MCF 10A (cell line): ENCODE measurements at places on chromosomes 2 and 18. TPM values are rescaled to one million over a fixed set of nuclear protein-coding genes. Genes with fewer than 3 reads are reported as not detected.

- H3K4me3 ChIP-seq: no peak overlapping the region
- DNase-seq: no peak
- peaks cover 14% of the 10 kb centered on the region for H3K4me1 ChIP-seq
Observed at GRCh38 chr2:9762164-9762563, 81.1 kb upstream of the TAF1B start.

DNA sequence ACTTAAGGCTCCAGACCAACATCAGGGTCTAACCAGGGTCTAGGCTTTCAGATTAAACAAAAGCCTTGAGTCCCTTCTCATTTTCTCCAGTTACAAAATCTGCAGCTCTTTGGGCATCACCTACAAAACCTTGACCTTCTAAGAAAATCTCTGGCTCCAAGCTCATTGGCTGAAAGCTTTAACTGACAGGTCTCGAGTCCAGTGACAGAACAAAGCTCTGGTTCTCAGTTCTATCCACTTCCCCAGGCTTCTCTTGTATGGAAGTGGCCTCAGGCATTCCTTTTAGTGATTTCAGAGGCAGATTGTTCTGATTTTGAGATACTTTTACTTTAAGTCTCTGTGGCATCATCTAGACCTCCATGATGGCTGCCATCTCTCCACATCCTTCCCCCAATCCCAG, 11.3 kb downstream of the SIX2 start:
- H3K4me3 ChIP-seq: no peak overlapping the region
- no peak overlapping the region for H3K27ac ChIP-seq
- DNase-seq: no peak
- no peaks in the 10 kb centered on the region for H3K36me3 ChIP-seq
- H3K27me3 ChIP-seq: peaks cover 63% of the 10 kb centered on the region

GRCh38 chr2:51511002-51511401, 479.1 kb upstream of the NRXN1 start:
- H3K36me3 ChIP-seq: peaks cover 4% of the 10 kb centered on the region
- no peaks in the 10 kb centered on the region for H3K4me1 ChIP-seq
- no peak overlapping the region for H3K27ac ChIP-seq
- DNase-seq: no peak

DNA sequence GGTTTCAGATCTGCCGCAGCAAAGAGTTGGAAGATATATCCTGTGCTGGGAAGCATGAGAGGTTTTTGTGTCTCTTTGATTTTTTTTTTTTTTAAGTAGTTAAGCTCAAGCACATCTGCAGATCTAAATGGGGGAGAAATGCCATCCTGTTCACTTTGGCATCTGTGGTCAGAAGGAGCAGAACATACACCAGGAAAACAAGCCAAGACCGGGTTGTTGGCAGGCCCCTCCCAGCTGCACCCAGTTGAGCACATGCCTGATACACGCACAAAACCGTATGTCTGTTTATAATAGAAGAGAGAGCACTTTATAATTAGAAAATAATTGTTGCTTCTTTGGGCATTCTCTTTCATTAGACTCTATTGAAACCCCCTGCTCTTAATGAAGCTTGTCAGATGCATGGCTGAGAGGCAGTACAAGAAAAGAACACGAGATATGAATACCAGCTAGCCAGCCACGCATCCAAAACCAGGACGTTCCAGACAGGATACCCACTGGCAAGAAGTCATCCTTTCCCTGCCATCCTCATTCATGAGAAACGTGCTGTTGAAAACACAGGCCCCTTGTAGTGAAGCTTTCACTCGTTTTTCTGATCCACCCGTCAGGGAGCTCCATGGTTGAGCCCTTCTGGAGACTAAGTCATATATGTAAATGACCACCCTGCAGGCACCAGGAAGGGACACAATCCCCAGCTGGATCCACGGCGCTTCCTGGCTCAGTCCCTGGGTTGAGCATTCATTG, 152.2 kb downstream of the ALPK2 start:
- H3K4me1 ChIP-seq: peaks cover 23% of the 10 kb centered on the region
- H3K27me3 ChIP-seq: no peaks in the 10 kb centered on the region
- no peak overlapping the region for H3K27ac ChIP-seq
- no peak for DNase-seq

- DNase-seq: peak; percentile 53
- H3K4me1 ChIP-seq: peaks cover 26% of the 10 kb centered on the region
- no peaks in the 10 kb centered on the region for H3K27me3 ChIP-seq
- peak overlapping the region; percentile 98 for H3K27ac ChIP-seq
- H3K4me3 ChIP-seq: peak overlapping the region; percentile 76
Observed at GRCh38 chr18:62715759-62716615, 646 bp downstream of the PHLPP1 start.

DNA sequence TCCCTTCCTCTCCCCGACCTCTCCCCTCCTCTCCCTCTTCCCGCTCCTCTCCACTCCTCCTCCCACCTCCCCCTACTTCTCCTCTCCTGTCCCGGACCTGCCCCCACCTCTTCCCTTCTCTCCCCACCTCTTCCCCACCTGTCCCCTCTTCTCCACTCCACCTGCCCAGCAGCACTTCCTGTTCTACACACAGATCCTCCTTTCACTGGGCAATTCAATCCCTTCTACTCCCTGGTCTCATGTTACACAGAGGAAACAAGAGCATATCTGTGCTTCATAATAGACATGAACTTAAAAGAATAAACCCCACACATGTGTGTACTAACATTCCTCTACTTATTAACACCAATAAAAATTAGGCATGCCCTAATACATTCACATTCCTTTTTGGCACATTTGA, 34.8 kb downstream of the TIMM21 start:
- no peak overlapping the region for H3K4me3 ChIP-seq
- no peak overlapping the region for H3K27ac ChIP-seq
- H3K36me3 ChIP-seq: no peaks in the 10 kb centered on the region
- no peak for DNase-seq
- peaks cover 23% of the 10 kb centered on the region for H3K27me3 ChIP-seq

GRCh38 chr2:15042801-15043217, 410.3 kb downstream of the LRATD1 start:
- peaks cover 4% of the 10 kb centered on the region for H3K36me3 ChIP-seq
- H3K27me3 ChIP-seq: no peaks in the 10 kb centered on the region
- DNase-seq: peak; percentile 89

DNA sequence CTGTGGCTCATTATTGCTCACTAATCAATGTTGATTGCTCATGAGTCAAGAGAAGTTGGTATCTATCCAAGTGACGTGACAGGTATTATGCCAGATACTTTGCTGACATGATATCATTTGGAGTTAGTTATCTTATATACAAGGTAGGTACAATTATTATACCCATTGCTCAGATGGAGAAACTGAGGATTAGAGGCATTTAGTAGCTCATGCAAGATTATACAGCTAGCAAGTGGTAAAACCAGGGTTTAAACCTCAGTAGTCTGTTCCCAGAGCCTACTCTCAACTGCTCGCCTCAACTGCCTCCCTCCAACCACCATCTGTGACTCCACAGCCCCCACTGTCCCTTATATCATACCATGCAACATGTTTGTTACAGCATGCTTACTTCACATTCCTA, 6.1 kb downstream of the FIGLA start:
- H3K4me3 ChIP-seq: no peak overlapping the region
- no peak for DNase-seq
- H3K36me3 ChIP-seq: no peaks in the 10 kb centered on the region
- H3K27ac ChIP-seq: no peak overlapping the region

DNA sequence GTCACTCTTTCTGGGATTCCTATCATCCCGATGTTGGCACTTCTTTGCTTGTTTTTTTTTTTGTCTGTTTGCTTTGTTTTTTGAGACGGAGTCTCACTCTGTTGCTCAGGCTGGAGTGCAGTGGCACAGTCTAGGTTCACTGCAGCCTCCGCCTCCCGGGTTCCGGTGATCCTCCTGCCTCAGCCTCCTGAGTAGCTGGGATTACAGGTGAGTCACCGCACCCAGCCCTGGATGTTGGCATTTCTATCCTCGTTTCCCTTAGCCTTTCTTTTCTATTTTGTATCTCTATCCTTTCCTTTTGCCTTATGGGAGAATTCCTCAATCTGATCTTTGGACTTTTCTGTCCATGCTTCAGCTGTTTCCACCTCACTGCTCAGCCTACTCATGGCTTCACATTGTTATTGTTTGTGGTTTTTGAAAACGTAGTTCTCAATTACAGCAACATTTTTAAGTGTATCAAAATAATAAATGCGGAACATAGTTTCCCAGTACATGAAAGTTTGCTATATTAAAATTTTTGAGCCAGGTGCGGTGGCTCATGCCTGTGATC, 62.1 kb upstream of the ZNF516 start:
- peaks cover 27% of the 10 kb centered on the region for H3K4me1 ChIP-seq
- no peak overlapping the region for H3K4me3 ChIP-seq
- no peaks in the 10 kb centered on the region for H3K27me3 ChIP-seq
- H3K36me3 ChIP-seq: no peaks in the 10 kb centered on the region
- no peak for DNase-seq

- H3K4me3 ChIP-seq: peak overlapping the region; percentile 32
- H3K4me1 ChIP-seq: peaks cover 17% of the 10 kb centered on the region
- H3K27me3 ChIP-seq: no peaks in the 10 kb centered on the region
Observed at GRCh38 chr2:15170070-15170775, 390.9 kb downstream of the NBAS start.

GRCh38 chr2:159936471-159936870, 125.9 kb downstream of the PLA2R1 start:
- peaks cover 5% of the 10 kb centered on the region for H3K36me3 ChIP-seq
- H3K4me1 ChIP-seq: no peaks in the 10 kb centered on the region
- no peak overlapping the region for H3K4me3 ChIP-seq
- no peak overlapping the region for H3K27ac ChIP-seq

DNA sequence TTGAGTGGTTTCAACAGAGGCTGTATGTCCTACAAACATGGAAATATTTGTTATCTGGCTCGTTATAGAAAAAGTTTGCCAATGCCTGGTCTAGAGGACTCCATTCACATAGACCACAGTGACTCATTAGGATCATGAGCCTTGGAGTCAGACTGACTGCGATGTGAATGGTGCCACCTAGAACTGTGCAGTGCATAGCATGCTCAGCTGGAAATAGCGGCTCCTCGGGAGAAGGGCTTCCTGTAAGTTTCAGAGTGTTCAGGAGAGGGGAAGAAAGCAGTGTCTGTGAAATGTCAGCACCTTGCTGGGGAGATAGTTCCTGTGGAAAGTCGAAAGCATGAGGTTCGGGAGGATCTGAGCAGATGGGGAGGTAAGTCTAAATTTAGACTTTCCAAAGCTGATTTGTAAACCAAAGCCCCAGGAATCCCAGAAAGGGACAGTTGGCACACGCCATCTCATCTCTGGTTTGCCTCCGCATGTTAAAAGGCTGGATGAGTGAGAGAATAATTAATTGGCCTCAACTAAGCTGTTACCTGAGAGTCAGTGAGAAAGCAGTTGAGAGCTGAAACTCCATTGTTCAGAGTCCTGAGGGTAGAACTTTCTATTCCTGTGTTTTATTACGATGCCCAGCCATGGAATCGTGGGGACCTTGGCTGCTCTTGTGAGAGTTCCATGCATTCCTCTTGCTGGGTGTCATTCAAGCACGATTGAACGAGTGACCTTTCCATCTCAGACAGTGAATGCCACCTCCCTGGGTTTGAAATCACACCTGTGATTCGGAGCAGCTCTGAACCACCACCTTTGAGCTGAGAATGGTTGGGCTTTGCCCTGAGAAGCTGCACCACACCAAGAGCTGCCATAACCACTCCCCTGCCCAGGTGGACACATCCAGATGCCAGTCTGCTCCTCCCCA, 99.5 kb downstream of the MAPK4 start:
- H3K36me3 ChIP-seq: no peaks in the 10 kb centered on the region
- H3K4me1 ChIP-seq: peaks cover 5% of the 10 kb centered on the region
- H3K4me3 ChIP-seq: no peak overlapping the region
- peak; percentile 80 for DNase-seq
- H3K27me3 ChIP-seq: no peaks in the 10 kb centered on the region
- H3K27ac ChIP-seq: no peak overlapping the region

Gene TTN
- under 0.01 and 0.05 TPM in 2 replicates for total RNA-seq

Gene LPIN1
- total RNA-seq: 47.0 and 65.7 TPM in 2 replicates

Gene SERTAD2
- total RNA-seq: 15.0 and 21.6 TPM in 2 replicates
